ENCODE measurements at places on chromosomes 1 and 21. TPM values are rescaled to one million over a fixed set of nuclear protein-coding genes. Genes with fewer than 3 reads are reported as not detected.

OR2T2 gene
- total RNA-seq: not detected

SHISA4 gene
- 9.8 TPM for total RNA-seq

ZNF678 gene
- total RNA-seq: 19.4 TPM

ESRRG gene
- 12.7 TPM for total RNA-seq

SPRR2A gene
- not detected for total RNA-seq

MMEL1 gene
- 4.5 TPM for total RNA-seq

CCDC190 gene
- 0.13 TPM for total RNA-seq

FNDC10 gene
- total RNA-seq: 6.2 TPM

AADACL3 gene
- total RNA-seq: not detected

PTGER3 gene
- 0.29 TPM for total RNA-seq

CHTOP gene
- 108 TPM for total RNA-seq

HSPB7 gene
- total RNA-seq: 6.3 TPM

NLRP3 gene
- 0.22 TPM for total RNA-seq

STX12 gene
- total RNA-seq: 26.8 TPM

TRPM2 gene
- total RNA-seq: 0.09 TPM

ELOA gene
- 28.4 TPM for total RNA-seq

MLLT11 gene
- 16.9 TPM for total RNA-seq

AIM2 gene
- total RNA-seq: 0.27 TPM

SLC45A3 gene
- 7.0 TPM for total RNA-seq

SERPINC1 gene
- total RNA-seq: 0.27 TPM

CFAP45 gene
- 0.18 TPM for total RNA-seq

OR2M3 gene
- total RNA-seq: not detected

FOXO6 gene
- 34.8 TPM for total RNA-seq

SHISAL2A gene
- total RNA-seq: 1.4 TPM

TOR1AIP2 gene
- total RNA-seq: 82.5 TPM

F3 gene
- total RNA-seq: 28.8 TPM
